ENCODE measurements at places on chromosomes 12 and 14. TPM values are rescaled to one million over a fixed set of nuclear protein-coding genes. Genes with fewer than 3 reads are reported as not detected.

COL2A1 gene
- total RNA-seq: 0.07 TPM

KCNH3 gene
- 1.5 TPM for total RNA-seq

CLEC4A gene
- total RNA-seq: 1.5 TPM

ADAM20 gene
- 0.44 TPM for total RNA-seq

PHLDA1 gene
- 60.7 TPM for total RNA-seq

ANKRD33 gene
- not detected for total RNA-seq

ANO4 gene
- total RNA-seq: not detected

RFX4 gene
- not detected for total RNA-seq

AHNAK2 gene
- 0.02 TPM for total RNA-seq

HOXC9 gene
- not detected for total RNA-seq

P2RX7 gene
- 6.2 TPM for total RNA-seq

PARP2 gene
- total RNA-seq: 33.1 TPM

SGPP1 gene
- 13.3 TPM for total RNA-seq

PLCZ1 gene
- total RNA-seq: not detected

CLEC1B gene
- total RNA-seq: not detected

TAS2R14 gene
- total RNA-seq: 2.7 TPM

ADSS1 gene
- total RNA-seq: 0.96 TPM

NR4A1 gene
- total RNA-seq: 57.7 TPM

SLCO1A2 gene
- total RNA-seq: 0.02 TPM

DEGS2 gene
- total RNA-seq: 0.35 TPM

KRR1 gene
- 141 TPM for total RNA-seq

TC2N gene
- total RNA-seq: 18.6 TPM

IAPP gene
- total RNA-seq: not detected

TAS2R42 gene
- total RNA-seq: not detected

RNASE8 gene
- not detected for total RNA-seq

C14orf132 gene
- 0.47 TPM for total RNA-seq

PSMD9 gene
- total RNA-seq: 63.8 TPM

SLC38A4 gene
- total RNA-seq: not detected

CD163 gene
- total RNA-seq: not detected

DHRS2 gene
- total RNA-seq: 3.1 TPM

BHLHE41 gene
- not detected for total RNA-seq

RILPL2 gene
- 17.2 TPM for total RNA-seq

RHEBL1 gene
- 11.8 TPM for total RNA-seq

RBM19 gene
- 105 TPM for total RNA-seq

CEBPE gene
- 0.35 TPM for total RNA-seq

DENND5B gene
- 0.19 TPM for total RNA-seq
